NCI-H460 (cell line): ENCODE measurements at places on chromosomes 16 and 17. TPM values are rescaled to one million over a fixed set of nuclear protein-coding genes. Genes with fewer than 3 reads are reported as not detected.

Gene UNC45B
- total RNA-seq = 0.02 TPM in 1 of 2 replicates, not detected in the other

Gene ZFHX3
- total RNA-seq = 5.5 and 5.9 TPM in 2 replicates

DNA sequence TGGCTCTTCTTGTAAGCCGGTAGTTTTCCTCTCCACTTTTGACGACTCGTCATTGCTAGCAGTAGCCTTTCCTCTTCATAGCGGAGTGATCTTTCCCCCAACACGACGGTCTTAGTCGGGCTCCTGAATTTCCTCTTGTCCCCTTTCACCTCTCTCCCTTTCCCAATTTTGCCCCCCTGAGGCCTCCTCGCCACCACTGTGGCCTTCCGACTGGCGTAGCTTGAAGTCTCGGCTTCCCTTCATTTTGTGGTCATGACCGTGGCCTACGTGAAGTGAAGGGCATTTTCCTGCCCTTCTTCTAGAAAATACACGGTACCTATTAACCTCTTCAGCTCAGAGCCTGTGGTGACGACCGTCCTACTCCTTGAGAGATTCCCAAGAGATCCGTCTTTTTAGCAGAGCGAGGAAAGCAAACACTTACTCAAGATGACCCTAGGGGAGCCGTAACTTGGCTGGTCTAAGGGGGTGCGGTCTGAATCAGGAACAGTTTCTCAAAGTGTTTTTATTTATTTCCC lies 787 bp downstream of the PRKAR1A start:
- peak; percentile 48 for DNase-seq

DNA sequence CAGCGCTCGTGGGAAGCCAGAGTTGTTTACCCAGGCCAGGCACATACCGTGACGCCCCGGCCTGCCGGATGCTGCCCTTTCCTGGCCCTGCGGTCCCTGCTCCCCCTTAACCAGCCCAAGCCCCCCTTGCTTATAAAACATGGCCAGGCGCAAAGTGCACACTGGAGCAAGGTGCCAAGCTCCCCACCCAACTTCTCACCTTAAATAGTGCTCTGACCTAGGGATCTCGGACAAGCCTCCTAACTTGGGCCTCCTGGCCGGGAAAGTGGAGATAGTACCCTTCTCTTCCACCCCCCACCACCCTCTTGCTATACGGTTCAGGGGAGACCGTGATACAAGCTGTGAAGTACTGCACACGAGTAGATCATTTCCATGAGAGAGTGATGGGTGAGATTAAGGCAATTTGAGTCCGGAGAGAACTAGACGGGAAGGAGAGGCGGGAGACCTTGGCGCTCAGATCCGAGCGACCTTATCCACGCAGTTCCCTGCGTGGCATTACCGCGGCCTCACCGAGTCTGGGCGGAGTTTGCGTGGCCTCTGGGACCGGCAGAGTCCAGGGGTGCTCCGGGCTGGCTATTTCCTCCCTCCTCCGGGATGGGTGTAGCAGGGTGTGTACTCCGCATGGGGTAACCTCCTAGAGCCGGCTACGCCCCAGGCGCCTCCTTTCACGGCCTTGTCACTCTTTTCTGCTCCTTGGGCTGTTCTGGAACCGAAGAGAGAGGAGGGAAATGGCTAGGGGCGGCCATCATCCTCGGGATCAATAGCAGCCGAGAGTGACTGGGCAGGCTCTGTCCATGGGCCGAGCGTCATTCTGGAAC lies 4.4 kb upstream of the LHX1 start:
- DNase-seq = no peak

GRCh38 chr16:70692873-70693671 lies 7.2 kb upstream of the MTSS2 start:
- DNase-seq = no peak

Gene HES7
- 9.0 and 9.4 TPM in 2 replicates for total RNA-seq

DNA sequence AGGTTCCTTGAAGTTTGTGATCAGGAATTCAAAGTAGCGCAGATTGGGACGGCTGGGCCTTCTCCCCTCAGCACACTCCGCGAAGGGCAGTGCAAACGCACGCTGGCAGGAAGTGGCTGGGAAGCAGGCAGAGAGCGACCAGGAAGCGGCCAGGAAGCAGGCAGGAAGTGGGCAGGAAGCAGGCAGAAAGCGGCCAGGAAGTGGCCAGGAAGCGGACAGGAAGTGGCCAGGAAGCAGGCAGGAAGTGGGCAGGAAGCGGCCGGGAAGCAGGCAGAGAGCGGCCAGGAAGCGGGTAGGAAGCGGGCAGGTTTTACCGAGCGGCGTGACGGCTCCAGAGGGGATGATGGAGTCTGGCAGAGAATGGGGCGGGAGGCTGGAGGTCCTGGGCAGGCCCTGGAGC lies 3.2 kb downstream of the DPEP1 start:
- no peak for DNase-seq

- DNase-seq = no peak
These were observed 11.1 kb upstream of the CLEC18A start for GRCh38 chr16:69939821-69940585.

Gene KRTAP4-3
- not detected in 2 replicates for total RNA-seq

Gene SCARF1
- total RNA-seq = 0.23 TPM in 1 of 2 replicates, not detected in the other

- DNase-seq = no peak
These were observed 3.5 kb downstream of the CHAD start for GRCh38 chr17:50465171-50465570.

DNA sequence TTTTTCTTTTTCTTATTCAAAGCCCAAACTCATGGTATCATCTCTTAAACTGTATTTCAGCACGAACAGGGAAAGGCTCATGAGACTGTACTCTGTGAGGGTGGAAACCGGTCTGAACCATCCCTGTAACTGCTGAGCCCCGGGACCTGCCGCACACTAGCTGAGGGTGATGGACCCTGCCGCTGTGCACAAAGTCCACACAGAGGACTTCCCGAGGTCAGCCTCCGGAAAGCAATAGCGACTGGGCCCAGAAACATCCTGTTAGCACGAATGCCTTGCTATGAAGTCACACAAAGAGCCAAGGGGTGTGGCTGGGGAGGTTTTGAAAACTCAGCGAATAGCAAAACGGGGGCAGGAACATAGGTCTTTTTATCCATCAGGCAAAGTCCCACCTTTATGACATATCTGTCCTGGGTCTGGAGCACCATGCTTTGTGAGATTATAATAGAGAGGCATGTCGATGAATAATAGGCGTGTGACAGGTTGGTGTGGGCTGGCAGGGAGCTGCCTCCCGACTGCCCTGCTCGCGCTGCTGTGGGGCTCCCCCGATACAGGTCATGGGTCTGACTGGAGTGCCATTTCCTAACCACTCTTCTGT lies 33.4 kb downstream of the CDK5R1 start:
- DNase-seq = no peak

GRCh38 chr17:16969931-16970906 lies 1.7 kb downstream of the TNFRSF13B start:
- DNase-seq = no peak

DNA sequence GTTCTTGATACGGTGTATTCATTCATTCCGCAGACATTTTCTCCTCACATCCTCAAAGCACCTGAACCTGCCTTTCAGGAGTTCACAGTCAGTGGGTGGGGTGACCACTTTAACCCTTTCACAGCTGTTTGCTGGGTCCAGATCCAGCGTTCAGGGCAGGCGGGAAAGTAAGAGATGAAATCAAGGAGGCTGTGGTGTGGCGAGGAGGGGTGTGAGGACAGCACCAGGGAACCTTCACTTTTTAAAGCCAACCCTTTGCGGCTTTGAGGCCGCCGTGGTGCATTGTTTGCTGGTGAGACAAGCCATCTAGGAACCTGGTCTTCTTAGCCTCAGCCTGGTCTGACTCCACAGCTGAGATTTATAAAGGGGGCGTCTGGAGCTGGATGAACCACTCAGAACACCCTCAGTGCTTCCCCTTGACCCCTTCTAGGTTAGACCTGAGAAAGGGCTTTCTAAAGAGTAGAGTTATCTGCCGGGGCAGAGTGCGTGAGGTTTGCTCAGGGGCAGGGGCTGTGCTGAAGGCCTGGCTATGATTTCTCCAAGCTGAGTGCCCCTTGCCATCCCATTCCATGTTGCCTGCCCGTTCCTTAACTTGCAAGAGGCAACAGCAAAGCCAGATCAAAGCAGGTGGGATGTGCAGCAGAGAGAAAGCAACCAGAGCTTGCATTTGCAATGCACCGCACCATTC lies 933 bp downstream of the CCR7 start:
- no peak for DNase-seq

- no peak for DNase-seq
These were observed 26.8 kb downstream of the ACLY start for GRCh38 chr17:41892021-41892376.

Gene KRTAP2-2
- not detected in 2 replicates for total RNA-seq

Gene HID1
- total RNA-seq = 5.0 and 8.2 TPM in 2 replicates

DNA sequence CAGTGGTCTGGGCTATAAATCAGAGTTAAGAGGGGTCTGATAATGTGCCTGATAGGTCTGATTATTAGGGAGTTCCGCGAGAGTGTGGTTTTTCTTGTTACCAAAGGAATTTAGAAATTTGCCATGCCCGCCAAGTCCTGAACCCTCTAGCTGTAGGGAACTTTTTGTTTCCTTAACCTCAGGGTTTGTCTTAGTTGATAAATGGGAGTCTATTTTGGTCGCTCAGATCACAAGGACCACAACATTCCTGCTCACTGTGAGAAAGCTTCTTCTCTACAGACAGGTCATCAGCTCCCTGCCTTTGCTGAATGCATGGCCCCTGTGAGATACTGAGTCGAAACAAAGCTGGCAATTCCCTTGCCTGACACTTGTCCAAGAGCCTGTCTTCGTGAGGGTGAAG lies 497.8 kb downstream of the HS3ST4 start:
- no peak for DNase-seq

Gene MRM3
- 27.6 and 33.6 TPM in 2 replicates for total RNA-seq

DNA sequence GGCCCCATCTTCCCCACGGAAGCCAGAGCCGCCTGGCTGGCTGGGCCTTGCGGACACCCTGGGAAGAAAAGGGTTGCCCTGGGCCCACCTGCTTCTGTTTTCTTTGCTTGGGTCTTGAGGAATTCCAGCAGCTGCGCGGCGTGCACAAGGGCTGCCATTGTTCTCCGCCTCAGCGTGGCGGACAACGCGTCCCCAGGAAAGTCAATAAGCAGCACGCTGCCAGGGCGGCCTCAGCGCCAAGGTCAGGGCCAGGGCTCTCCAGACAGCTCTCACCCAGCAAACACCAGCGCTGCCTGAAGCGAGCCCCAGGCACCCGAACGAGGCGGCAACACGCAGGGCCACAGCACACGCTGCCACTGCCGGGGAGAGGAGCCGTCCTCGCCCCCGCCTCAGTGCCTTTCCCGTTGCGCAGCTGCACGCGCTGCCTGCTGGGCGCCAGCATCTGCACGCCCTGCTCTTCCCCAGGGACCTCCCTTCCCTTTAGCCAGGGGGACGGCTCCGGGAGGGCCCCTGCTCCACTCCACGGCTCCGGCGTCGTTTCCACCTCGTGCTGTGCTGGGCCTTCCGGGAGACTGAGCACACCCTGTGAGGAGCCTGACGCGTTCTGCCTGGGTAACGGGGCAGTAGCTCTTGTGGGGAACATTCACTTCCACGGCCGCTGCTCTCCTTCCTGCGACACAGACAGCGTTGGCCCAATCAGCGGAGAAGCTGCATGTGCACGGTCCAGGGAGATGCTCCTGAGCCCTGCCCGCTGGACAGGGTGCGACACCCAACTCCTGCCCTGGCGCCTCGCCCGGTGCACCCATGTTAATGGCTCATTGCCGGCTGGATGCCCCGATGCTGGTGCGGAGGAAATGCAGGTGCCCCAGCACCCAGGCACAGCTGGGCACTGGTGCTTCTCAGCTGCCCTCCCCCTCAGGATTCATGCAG lies 57.8 kb downstream of the LMF1 start:
- no peak for DNase-seq

- DNase-seq = no peak
These were observed 5.2 kb upstream of the TOB1 start for GRCh38 chr17:50871364-50871763.

Gene KRT36
- total RNA-seq = not detected in 2 replicates

- no peak for DNase-seq
These were observed 81.0 kb upstream of the MYOCD start for GRCh38 chr17:12584727-12585126.
